ENCODE measurements at places on chromosomes 3 and 15. TPM values are rescaled to one million over a fixed set of nuclear protein-coding genes. Genes with fewer than 3 reads are reported as not detected.

Gene KCNAB1
- total RNA-seq: 35.6 TPM

Gene EPB42
- 0.23 TPM for total RNA-seq

Gene DMXL2
- total RNA-seq: 29.5 TPM

Gene GLDN
- total RNA-seq: 3.7 TPM

Gene HRG
- not detected for total RNA-seq

Gene INSYN1
- total RNA-seq: 3.3 TPM

Gene TUSC7
- not detected for total RNA-seq

Gene C3orf62
- 1.4 TPM for total RNA-seq

Gene EAF2
- 1.9 TPM for total RNA-seq

Gene PLS1
- total RNA-seq: 1.7 TPM
